CD4-positive, alpha-beta T cell treated with Interleukin-21 for 1 hour (primary cell): ENCODE measurements at places on chromosomes 4 and X.

DNA sequence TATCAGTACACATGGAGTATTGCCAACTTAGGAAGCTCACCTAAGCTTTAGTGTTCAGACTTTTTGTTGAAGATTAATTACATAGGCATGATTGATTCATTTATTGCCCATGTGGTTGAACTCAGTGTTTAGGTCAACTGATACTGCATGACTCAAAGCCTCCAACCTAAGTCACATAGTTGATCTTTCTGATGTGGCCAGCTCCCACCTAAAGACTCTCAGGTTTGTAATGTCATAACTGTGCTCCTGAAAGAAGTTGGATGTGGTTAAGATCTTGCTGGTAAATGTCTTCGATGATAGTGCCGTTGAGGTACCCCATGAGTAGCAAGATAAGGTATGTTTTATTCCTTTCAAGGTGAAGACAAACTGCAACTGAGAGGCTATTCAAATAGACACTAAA is 192.5 kb downstream of the EDA start:
- DNase-seq, result no peak

GRCh38 chr4:124722071-124722470 is 9.5 kb upstream of the ANKRD50 start:
- no peak for DNase-seq

DNA sequence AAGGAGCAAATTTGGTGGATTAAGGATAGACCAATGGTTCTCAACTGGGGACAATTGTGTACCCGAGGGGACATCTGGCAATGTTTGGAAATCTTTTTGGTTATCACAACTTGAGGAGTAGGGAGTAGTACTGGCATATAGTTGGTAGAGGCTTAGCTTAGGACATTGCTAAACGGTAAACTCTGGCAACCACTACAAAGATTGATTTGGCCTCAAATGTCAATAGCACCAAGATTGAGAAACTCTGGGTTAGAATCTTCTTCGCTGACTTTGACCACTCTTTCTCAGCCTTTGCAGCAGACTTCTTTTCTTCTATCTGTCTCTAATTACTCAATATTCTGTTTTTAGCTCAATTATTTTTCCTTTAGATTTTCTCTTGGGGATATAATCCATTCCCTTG is 1.5 kb upstream of the NBDY start:
- no peak for DNase-seq

GRCh38 chr4:86367577-86367976 is 7.7 kb upstream of the MAPK10 start:
- DNase-seq, result no peak

GRCh38 chr4:78695910-78696309 is 80.2 kb upstream of the BMP2K start:
- no peak for DNase-seq

DNA sequence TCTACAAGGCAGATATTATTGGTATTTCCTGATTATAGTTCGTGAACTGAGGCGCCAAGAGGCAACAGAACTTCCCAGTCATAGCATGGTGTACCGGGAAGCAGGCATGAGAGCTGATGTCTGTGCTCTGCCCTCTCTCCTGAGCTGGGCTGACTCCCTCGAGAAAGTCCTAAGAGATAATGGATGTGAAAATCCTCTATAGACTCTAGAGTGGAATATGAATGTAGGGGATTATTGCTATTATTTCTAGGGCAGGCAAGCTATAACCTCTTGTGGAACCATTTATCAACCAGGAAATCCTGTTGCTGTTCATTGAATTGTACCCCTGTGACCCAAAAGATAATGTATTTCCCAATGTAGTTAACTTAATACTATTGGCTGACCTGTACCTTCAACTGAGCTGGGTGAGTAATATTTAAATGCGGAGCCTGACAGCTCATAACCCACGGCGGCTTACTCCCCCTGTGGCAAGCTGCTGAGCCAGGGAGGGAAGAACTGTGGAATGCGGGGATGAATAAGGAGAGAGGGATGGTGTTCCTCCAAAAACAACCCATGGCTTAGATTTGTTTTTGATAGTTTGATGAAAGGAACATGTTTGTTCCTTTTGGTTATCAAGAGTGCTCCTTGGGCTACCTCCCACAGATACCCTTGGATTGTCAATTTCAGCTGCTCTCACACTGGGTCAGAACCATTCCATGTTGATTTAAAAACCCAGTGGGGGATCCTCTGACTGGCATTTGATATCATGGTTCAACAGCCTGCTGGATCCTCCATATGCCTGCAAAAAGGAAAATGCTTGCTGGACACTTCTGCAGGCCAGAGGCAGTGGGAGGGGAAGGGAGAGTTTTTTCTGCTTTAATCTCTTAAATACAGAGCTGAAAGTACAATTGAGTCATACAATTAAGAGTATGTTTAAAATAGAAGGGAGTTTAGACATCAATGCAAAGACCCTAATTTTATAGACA is 339.0 kb upstream of the BOD1L1 start:
- DNase-seq, result no peak

DNA sequence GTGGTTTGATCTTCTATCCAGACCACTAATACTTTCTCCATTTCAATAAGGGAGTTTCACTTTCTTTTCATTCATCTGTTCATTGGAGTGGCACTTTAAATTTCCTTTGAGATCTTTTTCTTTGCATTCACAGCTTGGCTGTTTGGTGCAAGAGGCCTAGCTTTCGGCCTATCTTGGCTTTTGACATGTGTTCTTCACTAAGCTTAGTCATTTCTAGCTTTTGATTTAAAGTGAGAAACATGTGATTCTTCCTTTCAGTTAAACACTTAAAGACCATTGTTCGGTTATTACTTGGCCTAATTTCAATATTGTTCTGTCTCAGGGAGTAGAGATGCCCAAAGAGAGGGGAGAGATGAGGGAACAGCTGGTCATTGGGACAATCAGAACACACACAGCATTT is 24.3 kb downstream of the CXCL13 start:
- DNase-seq, result no peak

- no peak for DNase-seq
Observed at GRCh38 chr4:182843808-182844325, 73.3 kb downstream of the DCTD start.

DNA sequence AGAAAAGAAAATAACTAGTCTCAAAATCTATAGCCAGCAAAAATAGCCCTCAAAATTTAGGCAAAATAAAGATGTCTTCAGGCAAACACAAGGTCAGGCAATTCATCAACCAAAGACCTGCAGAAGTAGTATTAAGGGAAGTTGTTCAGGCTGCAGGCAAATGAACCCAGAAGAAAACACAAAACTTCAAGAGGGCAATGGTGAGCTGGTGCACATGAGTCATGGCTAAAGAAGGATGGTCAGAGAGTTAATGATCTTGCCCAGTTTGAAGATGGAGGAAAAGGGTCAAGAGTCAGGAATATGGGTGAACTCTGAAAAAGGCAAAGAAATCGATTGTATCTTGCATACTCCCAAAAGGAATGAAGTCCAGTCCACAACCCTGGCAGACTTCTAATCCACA is 83.1 kb upstream of the FAT4 start:
- no peak for DNase-seq

GRCh38 chr4:108171339-108172230 is 2.9 kb upstream of the LEF1 start:
- peak; percentile 62 for DNase-seq

GRCh38 chr4:127203562-127204200 is 429.1 kb upstream of the INTU start:
- no peak for DNase-seq

DNA sequence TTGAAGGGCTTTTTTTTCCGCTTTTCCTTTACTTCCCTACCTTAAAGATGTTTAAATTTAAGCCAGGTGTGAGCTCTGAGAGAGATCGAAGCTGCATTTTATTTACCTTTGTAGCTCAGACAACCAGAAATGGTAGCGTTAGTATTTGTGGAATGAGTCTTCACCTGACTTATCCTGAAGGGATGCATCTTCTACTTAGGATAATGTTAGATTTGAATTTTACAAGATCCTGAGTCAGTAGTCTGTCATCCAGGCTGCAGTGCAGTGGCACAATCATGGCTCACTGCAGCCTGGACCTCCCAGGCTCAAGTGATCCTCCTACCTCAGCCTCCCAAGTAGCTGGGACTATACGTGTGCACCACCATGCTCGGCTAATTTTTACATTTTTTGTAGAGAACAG is 26.2 kb downstream of the TMSB4X start:
- no peak for DNase-seq

DNA sequence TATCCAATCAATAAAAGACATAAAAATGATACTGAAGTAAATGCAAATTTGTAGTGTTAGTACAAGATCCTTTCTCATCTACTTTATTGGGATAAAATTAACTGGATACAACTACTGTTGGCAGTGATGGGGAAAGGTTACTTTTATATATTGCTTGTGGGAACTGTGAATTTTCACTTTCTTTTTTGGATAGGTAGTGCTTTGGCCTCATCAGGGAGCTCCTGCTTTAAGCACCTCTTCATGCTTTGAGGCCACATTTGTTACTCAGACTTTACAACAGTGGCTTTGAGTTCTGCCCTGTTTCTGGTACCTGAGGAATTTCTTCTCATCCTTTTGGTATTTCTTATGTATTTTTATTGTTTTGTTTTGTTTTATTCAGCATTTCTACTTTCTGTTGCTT is 316.8 kb upstream of the ZCCHC13 start:
- no peak for DNase-seq

- DNase-seq, result no peak
Observed at GRCh38 chrX:13786048-13786447, 30.8 kb downstream of the GPM6B start.

GRCh38 chr4:82491251-82491960 is 61.0 kb downstream of the ENOPH1 start:
- DNase-seq, result no peak

DNA sequence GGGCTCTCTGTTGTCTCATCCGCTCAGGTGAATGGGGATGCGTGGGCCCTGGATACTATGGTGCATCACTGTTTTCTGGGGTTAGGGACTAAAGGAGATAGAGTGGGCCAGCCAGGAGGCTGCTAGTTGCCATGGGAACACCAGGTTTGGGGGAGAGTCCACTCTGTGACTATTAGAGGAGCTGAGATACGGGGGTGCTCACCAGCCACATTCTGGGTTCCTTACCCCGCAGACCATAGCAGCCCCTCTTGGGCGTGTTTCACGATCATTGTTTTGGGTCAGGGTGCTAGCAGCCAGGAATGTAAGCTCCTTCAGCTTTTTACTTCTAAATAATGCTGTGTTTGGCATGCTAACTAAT is 4.6 kb downstream of the EFNB1 start:
- no peak for DNase-seq
